HAP-1 (cell line): ENCODE measurements at places on chromosomes 7 and 10.

GRCh38 chr7:105871142-105871541, 5.3 kb downstream of the ATXN7L1 start:
- no peak for DNase-seq

- DNase-seq, result no peak
Observed at GRCh38 chr7:100152404-100152803, 3.7 kb downstream of the LAMTOR4 start.

- no peak for DNase-seq
Observed at GRCh38 chr7:128067983-128068382, 36.7 kb upstream of the LRRC4 start.

DNA sequence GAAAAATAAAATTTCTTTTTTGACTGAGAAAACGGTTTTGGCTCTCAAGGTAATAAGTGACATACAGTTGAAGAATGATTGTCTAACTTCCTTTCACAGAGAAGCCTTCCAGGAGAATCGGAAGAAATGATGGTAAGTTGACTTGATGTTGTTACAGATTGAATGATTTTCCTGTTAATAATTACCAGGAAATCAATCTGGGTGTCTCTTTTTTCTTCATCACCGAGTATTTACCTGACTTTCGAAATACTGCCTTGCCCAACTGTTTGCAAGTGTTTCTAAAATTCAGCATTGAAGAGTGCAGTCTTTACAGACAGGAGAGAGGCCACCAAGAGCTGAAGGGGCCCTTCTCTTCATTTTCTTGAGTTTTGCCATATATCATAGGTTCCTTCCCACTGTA, 4.0 kb downstream of the ITIH2 start:
- no peak for DNase-seq

- peak; percentile 3 for DNase-seq
Observed at GRCh38 chr10:42973870-42974692, 102.8 kb upstream of the RET start.

DNA sequence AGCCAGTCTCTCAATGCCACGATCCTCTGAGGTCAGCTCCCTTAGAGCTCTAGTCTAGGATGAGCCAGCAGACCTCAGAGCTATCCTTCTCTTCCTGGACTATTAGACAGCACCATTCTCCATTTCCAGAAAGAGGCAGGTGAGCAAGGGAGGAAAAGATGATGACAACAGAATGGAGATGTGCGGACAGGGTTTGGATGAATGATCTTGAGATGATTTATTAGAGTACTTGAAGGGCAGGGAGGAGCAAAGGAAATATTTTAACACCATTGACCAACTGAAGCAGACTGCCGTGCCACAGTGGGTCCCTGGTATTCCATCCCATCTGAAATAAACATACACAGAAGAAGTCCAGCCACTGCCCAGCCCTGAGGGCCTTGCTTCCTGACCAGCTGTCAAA, 94.3 kb downstream of the CFAP58 start:
- no peak for DNase-seq

- DNase-seq, result peak; percentile 71
Observed at GRCh38 chr7:129218514-129219062, 6.2 kb upstream of the AHCYL2 start.

DNA sequence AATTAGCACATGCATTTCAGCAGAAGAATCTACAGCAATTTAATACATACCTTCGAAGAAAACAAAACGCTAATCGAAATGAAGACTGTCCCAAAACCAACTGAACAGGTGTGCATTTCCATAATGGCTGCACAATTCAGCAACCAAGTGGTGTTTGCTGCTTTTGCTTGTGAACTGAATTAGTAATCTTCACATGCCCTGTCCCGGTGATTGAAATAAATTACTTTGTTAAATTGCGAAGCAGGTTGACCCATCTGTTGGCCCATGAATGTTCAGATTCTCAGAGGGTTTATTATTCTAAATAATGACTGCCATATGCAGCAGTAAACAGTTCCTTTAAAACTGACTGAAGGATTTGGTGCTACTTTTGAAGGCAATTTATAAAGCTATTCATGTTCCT, 445.2 kb upstream of the NFE2L3 start:
- no peak for DNase-seq

GRCh38 chr10:26832960-26833359, 27.8 kb downstream of the ABI1 start:
- DNase-seq, result peak; percentile 67

GRCh38 chr10:71065659-71066058, 146.7 kb upstream of the UNC5B start:
- no peak for DNase-seq

GRCh38 chr10:24981161-24981710, 28.8 kb upstream of the PRTFDC1 start:
- DNase-seq, result peak; percentile 99

DNA sequence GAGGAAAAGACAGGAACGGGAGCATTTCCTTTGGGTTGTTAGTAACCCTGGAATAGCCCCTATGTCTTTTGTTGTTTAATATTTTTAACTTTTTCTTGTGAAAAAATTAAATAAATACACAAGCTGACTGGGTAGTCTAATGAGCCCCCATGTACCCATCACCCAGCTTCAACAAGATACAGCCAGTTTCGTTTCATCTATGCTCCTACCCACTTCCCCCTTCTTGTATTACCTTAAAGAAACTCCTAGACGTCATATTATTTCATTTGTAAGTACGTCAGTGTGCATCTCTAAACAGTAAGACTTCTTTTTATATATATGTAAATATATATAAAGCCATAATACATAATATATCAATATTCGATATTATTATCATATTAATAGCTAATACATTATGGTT, 42.8 kb upstream of the NUB1 start:
- no peak for DNase-seq

- no peak for DNase-seq
Observed at GRCh38 chr10:7464691-7465090, 53.9 kb upstream of the SFMBT2 start.

DNA sequence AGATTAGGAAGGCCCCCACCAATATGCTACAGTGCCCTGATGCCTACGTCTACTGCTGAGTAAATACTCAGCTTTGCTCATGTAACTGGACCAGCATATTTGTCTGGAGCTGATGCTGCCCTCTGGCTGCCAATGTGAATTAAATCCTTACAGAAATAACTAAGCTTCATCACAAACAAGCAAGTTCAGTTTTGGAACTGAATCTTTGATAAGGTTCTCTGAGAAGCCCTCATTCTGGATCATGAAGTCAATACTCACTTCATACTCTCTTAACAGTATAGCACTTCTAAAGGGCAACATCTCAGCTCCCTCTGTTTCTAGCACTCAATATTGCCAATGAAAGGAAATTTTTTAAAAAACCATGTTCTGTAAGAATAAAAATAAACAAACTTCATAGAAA, 246.7 kb downstream of the ETV1 start:
- DNase-seq, result no peak

DNA sequence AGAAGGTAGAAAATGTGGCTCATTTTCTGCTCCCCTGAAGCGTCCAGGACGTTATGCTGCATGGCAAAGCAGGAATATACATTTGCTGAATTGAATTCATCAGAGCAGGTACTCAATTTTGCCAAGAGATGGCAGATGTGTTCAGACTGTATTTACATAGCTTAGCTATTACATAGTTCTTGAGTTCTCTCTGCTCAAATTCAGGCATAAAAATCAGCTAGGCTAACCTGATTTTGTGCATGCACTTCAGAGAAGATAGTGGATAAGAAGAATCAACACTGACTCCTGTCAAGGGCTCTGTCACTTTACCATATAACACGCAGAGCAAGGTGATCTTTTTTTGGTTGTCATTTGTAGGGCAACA, 209.2 kb upstream of the FAM3C start:
- DNase-seq, result no peak

GRCh38 chr7:74412056-74412455, 41.6 kb upstream of the GTF2IRD1 start:
- DNase-seq, result no peak

DNA sequence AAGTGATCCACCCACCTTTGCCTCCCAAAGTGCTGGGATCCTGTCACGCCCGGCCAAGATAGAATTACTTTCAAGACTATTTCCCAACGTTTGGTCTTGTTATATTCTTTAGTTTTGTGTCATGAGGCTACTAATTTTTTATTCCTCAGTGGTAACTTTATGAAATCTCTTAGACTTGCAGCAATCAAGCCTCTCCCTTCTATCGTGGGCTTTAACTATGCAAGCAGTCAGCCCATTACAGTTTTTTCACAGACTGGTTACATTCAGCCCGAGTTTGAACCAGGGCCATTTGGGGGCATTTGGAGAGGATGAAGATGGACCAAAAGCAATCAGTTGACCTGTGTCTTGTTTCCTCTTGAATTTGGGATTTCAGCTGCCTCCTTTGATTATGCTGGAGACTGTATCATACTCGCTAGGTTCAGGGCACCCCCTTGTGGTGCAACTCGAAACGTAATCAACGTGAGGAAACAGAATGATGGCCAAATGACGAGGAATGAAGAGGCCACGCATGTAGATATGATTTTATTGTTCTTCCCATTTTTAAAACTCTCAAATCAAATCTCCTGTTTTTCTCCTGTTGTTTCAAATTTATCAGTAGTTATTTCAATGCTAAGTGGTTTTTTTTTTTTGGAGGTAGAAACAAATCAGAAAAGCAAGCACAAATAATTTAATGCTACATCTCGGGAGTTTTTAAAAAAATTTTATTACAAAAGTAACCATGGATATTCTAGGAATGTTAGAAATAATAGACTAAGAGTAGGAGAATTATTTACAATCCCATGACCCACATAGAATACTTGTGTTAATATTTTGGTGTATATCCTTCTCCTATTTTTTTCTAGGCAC, 151.6 kb downstream of the KIAA1217 start:
- DNase-seq, result peak; percentile 84

DNA sequence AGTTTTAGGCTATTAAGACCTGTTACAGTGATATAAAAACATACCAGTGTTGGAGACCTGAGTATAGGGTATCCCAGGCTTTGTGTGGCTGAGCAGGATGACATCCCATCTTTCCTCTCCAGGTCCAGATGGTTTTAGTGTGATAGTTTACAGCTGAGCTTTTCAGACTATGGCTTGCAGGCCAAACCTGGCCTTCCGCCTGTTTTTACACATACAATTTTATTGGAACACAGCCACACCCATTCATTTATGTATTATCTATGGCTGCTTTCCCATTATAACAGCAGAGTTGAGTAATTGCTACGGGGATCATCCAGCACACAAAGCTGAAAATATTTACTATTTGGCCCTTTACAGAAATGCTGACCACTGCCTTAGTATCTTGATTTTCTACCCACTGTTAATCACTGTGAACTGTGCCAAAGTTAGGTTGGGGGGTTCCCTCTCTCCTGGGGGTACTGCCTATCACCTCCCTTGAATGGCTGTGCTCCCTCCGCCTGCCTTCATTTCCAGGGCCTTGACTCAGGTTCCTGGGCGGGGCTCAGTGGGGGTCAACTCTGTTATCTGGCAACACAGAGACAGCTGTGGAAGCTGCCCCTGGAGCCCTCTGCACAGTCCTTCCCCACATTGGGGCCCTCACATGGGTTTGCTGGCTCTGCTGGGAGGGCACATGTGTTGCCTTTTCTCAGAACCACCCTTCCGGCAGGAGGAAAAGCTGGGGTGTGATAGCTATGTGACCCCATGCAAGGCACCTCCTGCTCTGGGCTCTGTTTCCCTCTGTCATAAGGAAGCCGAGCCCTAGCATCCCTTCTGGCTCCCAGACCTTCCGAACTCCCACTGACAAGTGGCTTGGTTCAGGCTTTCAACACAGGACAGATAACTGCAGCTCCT, 40.3 kb upstream of the SH2D4B start:
- DNase-seq, result no peak
